ENCODE measurements at places on chromosomes 1 and 21.

DNA sequence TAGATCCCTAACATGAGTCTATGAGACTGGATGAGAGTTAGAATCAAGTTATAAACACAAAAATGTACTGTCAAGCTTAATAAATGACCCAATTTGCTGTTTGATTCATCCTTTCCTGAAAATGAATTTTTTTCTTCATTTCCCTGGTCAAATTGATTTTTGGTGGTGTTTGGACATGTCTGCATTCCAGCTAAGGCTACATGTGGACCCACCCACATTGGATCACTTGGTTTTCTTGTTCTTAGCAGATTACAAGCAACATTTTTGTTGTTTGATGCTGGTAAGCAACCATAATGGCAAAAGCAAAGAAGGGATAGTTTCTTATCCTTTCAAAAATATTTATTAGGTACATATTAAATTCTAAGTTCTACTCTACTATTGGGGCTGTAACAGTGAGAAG lies 181.1 kb downstream of the NEK7 start:
- no peak overlapping the region for H3K27ac ChIP-seq
- no peaks in the 10 kb centered on the region for H3K4me1 ChIP-seq
- no peak for DNase-seq
- H3K36me3 ChIP-seq, result no peaks in the 10 kb centered on the region
- peaks cover 2% of the 10 kb centered on the region for H3K27me3 ChIP-seq

GRCh38 chr1:33169290-33170055 lies 12.4 kb downstream of the TRIM62 start:
- H3K36me3 ChIP-seq, result peaks cover 11% of the 10 kb centered on the region
- DNase-seq, result no peak
- peaks cover 5% of the 10 kb centered on the region for H3K4me1 ChIP-seq
- no peak overlapping the region for H3K27ac ChIP-seq
- H3K27me3 ChIP-seq, result no peaks in the 10 kb centered on the region

DNA sequence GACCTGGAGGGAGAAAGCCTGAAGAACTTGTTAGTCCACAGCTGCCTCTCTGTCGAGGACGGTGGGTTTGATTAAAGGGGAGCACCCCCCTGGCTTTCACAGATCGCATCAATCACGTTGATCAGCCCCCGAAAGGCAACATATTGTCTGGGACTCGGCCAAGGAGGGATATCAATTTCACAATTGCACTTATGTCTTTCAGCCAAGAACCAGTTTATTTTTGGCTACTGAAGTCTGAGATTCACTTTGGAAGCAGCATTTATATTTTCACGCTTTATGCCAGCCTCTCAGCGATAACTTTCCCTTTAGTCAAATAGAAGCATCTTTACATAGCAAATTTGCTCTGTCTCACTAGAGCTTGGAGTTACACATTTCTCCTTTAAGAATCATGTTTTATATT lies 253.2 kb upstream of the RRP15 start:
- no peaks in the 10 kb centered on the region for H3K27me3 ChIP-seq
- H3K4me1 ChIP-seq, result no peaks in the 10 kb centered on the region
- no peak for DNase-seq
- H3K4me3 ChIP-seq, result no peak overlapping the region

- H3K27ac ChIP-seq, result no peak overlapping the region
- no peaks in the 10 kb centered on the region for H3K4me1 ChIP-seq
- peaks cover 11% of the 10 kb centered on the region for H3K27me3 ChIP-seq
- H3K4me3 ChIP-seq, result no peak overlapping the region
Measured at GRCh38 chr1:242011894-242012660, 13.2 kb upstream of the MAP1LC3C start.

- H3K27me3 ChIP-seq, result peaks cover 8% of the 10 kb centered on the region
- peaks cover 5% of the 10 kb centered on the region for H3K4me1 ChIP-seq
- H3K4me3 ChIP-seq, result no peak overlapping the region
- H3K36me3 ChIP-seq, result peaks cover 8% of the 10 kb centered on the region
Measured at GRCh38 chr1:42913426-42914091, 45.1 kb downstream of the SLC2A1 start.
